ENCODE measurements at places on chromosomes 1 and 21.

- no peak for DNase-seq
These were observed 24.2 kb upstream of the CTBS start for GRCh38 chr1:84598418-84598817.

- no peak for DNase-seq
These were observed 37.8 kb upstream of the ZNF326 start for GRCh38 chr1:89957107-89957506.

GRCh38 chr1:30060738-30061137 lies 662.6 kb downstream of the MATN1 start:
- no peak for DNase-seq

GRCh38 chr1:53678507-53678906 lies 60.5 kb downstream of the GLIS1 start:
- DNase-seq = no peak

DNA sequence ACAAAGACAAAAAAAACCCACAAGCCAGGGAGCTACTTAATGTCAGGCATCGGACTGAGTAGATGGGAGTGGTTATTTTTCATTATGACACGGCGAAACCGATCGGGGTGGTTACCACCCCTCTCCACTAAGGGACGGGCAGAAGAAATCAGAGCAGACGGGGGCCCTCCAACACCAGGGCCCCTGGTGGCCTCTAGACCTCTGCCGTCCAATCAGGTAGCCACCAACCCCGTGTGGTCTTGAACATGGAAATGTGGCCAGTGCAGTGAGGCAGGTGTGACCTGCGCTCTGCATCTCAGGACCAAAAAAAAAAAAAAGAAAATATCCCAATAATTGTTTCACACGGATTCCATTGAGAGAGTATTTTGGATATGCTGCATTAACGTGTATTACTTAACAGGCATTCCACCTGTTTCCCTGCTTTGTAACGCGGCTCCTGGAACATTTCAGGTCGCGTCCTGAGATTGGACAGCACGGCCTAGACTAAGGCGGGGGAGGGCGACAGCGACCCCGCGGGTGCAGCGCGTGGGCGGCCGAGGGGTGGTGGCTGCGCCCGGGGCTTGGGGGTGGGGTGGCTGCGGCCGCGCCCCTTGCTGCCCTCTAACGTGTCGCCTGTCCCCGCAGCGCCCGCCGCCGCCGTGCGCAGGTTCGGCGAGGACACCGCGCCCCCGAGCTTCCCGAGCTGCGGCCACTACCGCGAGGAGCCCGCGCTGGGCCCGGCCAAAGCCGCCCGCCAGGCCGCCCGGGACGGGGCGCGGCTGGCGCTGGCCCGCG lies 48.3 kb downstream of the SIM2 start:
- no peak for DNase-seq

- DNase-seq = no peak
These were observed 620.3 kb upstream of the PLXNA2 start for GRCh38 chr1:208864366-208864965.

DNA sequence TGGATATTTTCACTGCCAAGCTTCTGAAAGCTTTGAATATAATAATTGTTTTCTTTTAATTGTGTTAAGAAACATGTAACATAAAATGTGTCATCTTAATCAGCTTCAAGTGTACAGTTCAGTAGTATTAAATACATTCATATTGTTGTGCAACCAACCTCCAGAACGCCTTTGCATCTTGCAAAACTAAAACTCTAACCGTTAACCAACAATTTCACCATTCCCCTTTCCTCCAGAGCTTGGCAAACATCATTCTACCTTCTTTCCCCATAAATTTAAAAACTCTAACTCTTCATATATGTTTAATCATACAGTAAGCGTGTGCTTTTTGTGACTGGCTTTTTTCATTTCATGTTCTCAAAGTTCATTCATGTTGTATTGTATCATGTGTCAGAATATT lies 2.1 kb downstream of the MNDA start:
- DNase-seq = no peak

DNA sequence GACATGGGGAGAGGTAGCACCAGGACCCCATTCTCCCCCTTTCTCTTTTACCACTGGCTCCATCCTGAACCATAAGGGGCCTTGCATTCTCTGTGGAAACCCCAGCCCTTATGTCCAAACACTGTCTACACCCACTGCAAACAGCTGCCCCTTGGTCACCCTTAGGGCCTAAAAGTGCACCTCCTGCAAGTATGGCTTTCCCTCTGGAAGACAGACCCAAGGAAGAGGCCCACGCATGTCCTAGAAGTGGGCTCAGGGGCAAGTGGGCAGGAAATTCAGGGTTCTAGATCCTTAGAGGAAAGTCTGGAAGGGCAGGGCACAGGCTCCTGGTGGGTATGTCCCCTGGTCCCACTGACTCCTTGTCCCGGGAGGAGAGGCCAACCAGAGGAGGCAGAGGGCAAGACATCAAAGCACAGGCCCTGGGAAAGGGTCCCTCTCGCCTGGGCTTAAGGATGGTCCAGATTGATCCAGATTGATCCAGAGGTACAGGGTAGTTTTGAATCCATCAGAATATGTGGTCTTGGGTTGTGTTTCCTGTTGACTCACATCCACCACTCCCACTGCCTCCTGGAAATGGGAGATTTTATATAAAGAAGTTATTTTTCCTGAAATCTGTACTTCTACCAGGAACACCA lies 150.9 kb downstream of the GRIK3 start:
- no peak for DNase-seq

GRCh38 chr1:97906567-97907241 lies 14.1 kb downstream of the DPYD start:
- DNase-seq = no peak

GRCh38 chr1:245306628-245307410 lies 152.0 kb downstream of the KIF26B start:
- DNase-seq = no peak

DNA sequence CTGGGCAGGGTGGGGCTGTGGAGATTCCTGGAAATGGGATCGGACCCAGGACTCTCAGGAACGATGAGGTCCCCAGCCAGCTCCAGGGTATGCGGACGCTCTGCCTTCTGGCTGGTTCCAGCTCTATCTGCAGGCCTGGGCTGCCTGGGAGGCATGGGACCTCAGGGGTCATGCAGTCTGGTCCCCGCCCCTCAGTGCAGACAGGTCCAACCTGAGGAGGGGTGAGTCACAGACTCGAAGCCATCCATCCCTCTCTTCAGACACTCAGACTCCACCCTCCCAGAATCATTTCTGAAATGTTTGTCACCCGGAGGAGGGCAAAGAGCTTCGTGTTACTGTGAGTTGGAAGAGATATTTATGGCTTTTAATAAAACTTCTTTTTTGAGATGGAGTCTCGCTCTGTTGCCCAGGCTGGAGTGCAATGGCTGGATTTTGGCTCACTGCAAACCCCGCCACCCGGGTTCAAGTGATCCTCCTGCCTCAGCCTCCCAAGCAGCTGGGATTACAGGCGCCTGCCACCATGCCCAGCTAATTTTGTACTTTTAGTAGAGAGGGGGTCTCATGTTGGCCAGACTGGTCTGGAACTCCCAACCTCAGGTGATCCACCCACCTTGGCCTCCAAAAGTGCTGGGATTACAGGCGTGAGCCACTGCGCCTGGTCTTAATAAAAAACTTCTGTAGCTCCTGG lies 5.9 kb upstream of the MYOM3 start:
- no peak for DNase-seq

DNA sequence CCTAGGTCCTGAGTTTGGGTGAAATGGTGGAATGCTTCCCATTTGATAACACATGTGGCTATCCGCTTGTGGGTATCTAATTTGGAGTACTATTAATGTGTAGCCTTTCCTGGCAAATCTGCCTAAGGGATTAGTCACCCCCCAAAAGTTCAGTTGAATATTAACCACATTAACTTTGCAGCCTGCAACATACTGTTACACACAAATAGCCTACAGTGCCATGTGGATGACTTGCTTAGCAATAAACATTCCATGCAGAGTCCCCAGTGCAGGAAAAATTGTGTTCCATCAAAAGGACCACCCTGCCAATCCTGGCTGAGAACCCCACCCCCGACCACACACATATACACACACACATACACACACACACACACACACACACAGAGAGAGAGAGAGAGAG lies 303.3 kb upstream of the ESRRG start:
- no peak for DNase-seq

GRCh38 chr1:219563568-219563967 lies 49.3 kb downstream of the ZC3H11B start:
- DNase-seq = no peak

- no peak for DNase-seq
These were observed 104.8 kb downstream of the PGBD5 start for GRCh38 chr1:230321341-230321740.

DNA sequence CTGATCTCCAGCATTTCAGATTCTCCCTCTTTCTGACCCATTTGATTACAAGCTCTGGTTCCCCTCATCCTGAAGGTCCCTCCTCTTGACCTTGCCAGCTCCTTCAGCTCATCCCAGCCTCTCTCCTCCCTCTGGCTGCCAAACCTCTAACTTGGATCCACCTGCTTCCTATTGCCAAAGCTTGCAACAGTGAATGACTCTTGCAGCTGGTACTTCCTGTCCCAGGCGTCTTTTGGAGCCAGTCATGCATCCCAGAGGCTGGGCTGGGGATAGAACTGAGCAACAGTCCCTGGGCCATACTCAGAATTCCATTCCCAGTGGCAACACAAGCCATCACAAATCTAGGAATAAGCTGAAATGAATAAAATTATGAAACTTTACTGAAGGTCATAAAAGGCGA lies 27.7 kb upstream of the SPOCD1 start:
- no peak for DNase-seq

GRCh38 chr1:185860311-185860710 lies 126.1 kb downstream of the HMCN1 start:
- DNase-seq = no peak

Data from bone marrow (tissue), 2 donors.